ENCODE measurements at places on chromosomes 2 and 18.

DNA sequence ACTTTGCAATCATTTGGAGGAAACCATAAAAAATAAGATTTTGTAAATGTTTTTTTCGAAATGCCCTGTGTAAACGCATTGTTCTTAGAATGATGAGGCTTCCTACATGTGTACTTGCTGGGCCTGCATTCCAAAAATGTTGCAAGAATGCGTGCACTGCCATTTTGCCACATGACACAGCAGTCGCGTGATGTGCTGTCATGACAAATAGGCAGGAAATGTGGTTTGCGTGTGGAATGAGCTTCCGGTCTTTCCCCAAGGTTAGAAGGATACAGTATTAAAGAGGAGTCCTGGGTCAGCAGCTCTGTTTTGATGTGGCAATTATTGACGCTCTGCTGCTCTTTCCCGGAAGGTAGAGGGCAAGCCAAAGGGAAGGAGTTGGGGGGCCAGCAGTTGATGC is 18.1 kb upstream of the SERPINB2 start:
- peak; percentile 64 for DNase-seq

DNA sequence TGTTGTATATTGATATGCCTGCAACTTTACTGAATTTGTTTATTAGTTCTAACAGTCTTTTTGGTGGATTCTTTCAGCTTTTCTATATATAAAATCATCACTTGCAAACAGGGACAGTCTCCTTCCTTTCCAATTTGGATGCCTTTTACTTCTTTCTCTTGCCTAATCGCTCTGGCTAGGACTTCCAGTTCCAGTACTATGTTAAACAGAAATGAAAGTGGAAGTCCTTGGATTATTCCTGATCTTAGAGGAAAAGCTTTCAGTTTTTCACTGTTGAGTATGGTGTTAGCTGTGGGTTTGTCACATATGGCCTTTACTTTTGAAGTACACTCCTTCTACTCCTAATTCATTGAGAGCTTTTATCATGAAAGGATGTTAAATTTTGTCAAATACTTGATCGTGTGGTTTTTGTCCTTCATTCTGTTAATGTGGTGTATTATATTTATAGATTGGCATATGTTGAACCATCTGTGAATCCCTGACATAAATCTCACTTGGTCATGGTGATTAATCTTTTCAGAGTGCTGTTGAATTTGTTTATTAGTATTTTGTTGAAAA is 52.9 kb downstream of the REL start:
- no peak for DNase-seq

GRCh38 chr2:39636306-39636705 is 29.4 kb upstream of the TMEM178A start:
- DNase-seq, result no peak

DNA sequence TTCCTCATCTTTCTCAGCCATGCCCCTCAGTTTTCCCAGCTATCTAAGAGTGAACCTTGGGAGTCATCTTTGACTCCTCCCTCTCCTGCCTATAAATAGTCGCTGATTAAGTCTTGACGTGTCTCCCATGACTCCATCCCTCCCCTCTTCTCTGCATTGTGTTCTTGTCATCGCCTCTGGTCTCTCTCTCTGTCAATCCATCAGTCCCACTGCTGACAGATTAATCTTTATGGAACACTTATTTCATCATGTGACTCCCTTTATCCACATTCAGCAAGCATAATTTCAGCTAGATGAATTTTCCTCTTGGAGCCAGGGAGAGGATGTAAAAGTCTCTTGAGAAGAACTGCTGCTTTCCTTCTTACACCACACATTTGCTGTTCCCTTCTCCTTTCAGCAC is 9.4 kb downstream of the ADAM23 start:
- DNase-seq, result no peak

DNA sequence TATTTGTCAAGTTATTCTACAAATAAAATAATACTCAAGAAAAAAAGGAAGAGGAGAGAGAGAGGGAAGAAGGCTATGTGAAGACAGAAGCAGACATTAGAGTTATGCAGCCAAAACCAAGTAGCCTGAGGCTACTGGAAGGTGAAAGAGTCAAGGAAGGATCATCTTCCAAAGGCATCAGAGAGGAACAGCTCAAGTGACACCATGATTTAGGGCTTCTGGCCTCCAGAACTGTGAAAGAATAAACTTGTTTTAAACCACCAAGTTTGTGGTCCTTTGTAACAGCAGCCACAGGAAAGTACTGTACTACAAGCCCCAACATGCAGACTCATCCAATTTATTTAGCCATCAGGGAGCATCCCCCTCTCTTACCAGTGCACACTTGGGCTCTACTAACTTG is 788.5 kb upstream of the LRRTM1 start:
- DNase-seq, result no peak

DNA sequence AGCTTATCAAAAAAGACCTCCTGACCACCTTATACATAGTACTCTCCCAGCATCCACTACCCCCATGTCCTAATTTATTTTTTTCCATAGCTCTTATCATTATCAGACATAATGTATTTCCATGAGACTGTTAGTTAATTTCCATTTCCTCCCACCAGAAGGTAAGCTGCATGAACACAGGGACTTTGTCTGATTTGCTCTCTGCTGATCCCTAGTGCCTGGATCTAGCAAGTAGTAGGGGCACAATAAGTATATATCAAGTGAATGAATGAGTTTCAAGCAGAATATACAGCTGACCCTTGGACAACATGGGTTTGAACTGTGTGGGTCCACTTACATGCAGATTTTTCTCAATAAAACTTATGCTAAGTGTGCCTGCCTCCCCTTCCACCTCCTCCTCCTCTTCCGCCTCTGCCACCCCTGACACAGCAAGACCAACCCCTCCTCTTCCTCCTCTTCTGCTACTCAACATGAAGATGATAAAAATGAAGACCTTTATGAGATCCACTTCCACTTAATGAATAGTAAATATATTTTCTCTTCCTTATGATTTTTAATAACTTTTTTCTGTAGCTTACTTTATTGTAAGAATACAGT is 53.8 kb downstream of the CTAGE1 start:
- peak; percentile 65 for DNase-seq

DNA sequence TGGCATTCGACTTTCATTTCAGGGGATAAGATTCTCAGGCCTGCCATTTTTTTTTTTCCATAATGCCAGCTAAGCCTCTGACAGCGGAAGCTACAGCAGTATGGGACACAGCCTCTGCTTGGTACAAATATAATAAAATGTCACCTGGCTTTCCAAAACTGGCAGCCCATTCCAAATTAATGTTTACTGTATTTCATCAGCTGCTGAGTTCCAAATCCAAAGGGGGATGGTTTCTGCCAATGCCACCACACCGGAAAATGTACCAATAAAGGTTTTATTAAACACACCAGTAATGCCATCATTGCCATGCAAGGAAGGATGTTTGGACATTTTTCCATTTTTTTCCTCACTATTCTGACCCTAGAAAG is 275.8 kb upstream of the CCDC68 start:
- DNase-seq, result no peak

GRCh38 chr2:173347305-173348168 is 7.1 kb upstream of the CDCA7 start:
- no peak for DNase-seq
